MG63 (cell line): ENCODE measurements at places on chromosomes 4 and X. TPM values are rescaled to one million over a fixed set of nuclear protein-coding genes. Genes with fewer than 3 reads are reported as not detected.

GRCh38 chr4:153497988-153498967, 32.1 kb downstream of the TMEM131L start:
- no peak for DNase-seq

- no peak for DNase-seq
Measured at GRCh38 chrX:8500203-8500602, 35.6 kb downstream of the VCX3B start.

- DNase-seq = peak; percentile 87
Measured at GRCh38 chrX:154603438-154604430, 15.3 kb downstream of the CTAG1B start.

- DNase-seq = peak; percentile 34
Measured at GRCh38 chrX:39856472-39857121, 241.2 kb downstream of the BCOR start.

DNA sequence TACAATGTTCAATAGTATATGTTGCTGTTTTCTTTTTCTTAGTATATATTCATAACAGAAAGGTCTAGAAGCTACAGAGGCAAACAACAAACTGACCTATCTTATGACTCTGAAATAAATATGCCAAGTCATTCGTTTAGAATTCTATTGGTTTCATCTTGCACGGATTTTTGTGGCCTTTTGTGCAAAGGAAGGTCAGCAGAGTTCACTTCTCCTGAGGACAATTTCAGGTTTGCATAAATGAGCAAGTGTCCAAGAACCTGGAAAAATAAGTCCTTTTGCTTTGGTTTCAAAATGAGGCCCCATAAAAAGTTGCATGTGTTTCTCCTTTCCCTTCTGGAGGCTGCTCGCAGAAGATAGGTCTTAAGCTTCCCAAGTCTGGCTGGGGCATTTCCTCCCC, 156.9 kb downstream of the APBB2 start:
- no peak for DNase-seq

DNA sequence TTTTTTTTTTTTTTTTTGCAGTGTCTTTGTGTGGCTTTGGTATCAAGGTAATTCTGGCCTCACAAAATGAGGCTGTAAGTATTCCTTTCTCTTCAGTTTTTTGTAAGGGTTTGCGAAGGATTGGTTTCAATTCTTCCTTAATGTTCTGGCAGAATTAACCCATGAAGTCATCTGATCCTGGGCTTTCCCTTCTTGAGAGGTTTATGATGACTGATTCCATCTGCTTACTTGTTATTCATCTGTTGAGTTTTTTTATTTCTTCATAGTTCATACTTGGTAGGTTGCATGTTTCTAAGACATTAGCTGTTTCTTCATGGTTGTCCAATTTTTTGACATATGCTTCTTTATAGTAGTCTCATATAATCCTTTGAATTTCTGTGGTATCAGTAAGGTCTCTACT, 181.4 kb upstream of the PDE5A start:
- no peak for DNase-seq

Gene CDS1
- not detected in 2 replicates for total RNA-seq
